ENCODE measurements at places on chromosomes 1 and 21. TPM values are rescaled to one million over a fixed set of nuclear protein-coding genes. Genes with fewer than 3 reads are reported as not detected.

KCNQ4 gene
- 0.79 TPM for total RNA-seq

UTS2 gene
- not detected for total RNA-seq

DNA sequence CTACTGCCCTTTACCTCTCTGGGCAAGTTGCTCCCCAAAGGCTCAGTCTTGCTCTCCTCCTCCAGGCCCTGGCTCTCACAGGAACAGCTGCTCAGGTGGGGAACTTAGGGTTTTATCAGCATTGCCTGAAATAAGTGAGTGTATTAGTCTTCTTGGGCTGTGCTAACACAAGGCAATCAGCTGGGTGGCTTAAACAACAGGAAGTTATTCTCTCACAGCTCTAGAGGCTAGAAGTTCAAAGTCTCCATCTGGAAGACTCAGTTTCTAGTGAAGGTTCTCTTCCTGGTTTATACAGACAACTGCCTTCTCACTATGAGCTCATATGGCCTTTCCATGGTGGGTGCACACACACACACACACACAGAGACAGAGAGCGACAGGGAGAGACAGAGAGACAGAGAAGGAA is 2.8 kb upstream of the CD1C start:
- no peak for DNase-seq

- DNase-seq: no peak
Measured at GRCh38 chr21:46154955-46155513, 345 bp downstream of the FTCD start.

DNA sequence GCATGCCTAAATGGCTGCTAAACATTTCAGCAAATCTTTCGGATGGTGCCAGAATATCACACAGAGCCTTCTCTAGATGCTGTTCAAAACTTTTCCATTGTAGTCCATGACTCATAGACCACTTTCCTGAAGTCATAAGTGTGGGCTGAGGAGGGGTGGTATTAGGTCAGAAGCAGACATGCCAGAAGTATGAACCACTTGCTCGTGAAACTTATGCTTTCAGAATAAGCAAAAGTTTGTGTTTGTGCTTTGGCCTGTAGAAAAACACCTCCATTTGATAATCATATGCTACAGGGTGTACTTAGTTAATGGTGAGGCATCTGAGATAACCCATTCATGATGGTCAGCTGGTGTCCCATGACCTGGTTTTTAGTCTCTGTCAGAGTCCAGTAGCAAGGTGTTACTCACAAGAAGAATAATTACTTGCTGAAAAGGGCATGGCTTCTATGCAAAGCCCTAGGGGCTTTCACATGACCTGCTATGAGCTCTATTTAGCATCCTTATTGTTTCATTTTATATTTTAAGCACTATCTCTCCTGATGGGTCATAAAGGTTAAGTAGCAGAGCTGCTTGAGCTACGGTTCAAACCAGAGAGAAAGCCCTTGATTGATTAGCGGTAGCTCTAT is 183.1 kb upstream of the IVNS1ABP start:
- no peak for DNase-seq

GRCh38 chr1:60575326-60575977 is 501.9 kb upstream of the C1orf87 start:
- no peak for DNase-seq

- no peak for DNase-seq
Measured at GRCh38 chr1:41666981-41667631, 182.6 kb upstream of the EDN2 start.

- no peak for DNase-seq
Measured at GRCh38 chr1:15706751-15707150, 22.6 kb downstream of the PLEKHM2 start.

DNA sequence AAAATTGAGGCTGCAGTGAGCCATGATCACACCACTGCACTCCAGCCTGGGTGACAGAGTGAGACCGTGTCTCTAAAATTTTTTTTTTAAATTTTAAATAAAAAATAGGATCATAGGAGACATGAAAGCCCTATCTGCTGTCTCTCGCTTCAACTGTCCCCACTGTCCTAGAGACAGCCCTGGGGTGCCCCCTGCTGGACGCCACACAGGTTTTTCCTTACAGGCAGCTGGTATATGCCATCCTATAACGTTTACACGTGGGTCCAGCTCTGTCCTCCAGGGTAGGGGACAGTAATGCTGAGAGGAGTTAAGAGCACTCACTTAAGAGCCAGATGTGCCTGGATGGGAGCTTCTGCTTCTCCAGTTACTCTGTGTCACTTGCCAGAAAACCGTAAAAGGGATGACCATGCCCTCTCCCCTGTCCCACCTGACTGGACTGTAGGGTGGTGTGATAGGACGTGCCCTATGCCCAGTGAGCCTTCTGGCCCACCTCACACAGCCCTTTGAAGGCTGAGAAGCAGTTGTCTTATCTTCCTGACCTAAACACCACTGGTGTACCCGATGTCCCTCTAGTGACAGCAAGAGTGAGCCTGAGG is 8.5 kb downstream of the FBXO2 start:
- DNase-seq: peak; percentile 64

- DNase-seq: no peak
Measured at GRCh38 chr1:81671038-81671437, 129.7 kb upstream of the ADGRL2 start.

GRCh38 chr21:43864313-43864961 is 586 bp upstream of the AGPAT3 start:
- no peak for DNase-seq
